ENCODE measurements at places on chromosomes 7 and 10.

DNA sequence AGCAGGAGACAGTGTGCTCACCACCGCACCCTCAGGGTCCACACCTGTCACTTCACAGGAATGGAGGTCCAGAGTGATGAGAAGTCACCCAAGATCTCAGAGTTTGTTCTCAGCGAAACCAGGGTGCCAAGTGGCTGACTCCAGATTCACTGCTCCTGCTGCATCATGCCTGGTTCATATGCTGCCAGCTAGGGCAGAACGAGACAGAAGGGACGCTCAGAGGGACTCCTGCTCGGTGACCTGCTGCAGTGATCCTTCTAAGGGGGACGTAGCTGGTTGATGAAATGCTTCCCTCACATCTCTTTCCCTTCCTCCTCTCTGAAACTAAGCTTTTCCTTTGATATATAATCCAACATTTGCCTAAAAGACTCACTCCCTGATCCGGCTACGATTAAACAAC lies 248.5 kb downstream of the SFMBT2 start:
- no peak for DNase-seq

GRCh38 chr10:31288962-31289361 lies 30.1 kb upstream of the ZEB1 start:
- no peak for DNase-seq

GRCh38 chr7:30038196-30038980 lies 10.2 kb downstream of the PLEKHA8 start:
- DNase-seq = no peak

DNA sequence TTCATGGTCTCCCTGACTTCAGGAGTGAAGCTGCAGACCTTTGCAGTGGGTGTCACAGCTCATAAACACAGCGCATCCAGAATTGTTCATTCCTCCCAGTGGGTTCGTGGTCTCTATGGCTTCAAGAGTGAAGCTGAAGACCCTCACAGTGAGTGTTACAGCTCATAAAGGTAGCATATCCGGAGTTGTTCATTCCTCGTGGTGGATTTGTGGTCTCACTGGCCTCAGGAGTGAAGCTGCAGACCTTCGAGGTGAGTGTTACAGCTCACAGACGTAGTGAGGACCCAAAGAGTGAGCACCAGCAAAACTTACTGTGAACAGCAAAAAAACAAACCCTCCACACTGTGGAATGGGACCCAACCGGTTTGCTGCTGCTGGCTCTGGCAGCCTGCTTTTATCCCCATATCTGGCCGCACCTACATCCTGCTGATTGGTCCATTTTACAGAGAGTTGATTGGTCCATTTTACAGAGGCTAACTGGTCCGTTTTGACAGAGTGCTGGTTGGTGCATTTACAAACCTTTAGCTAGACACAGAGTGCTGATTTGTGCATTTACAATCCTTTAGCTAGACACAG lies 308.8 kb downstream of the PTPRN2 start:
- DNase-seq = no peak

DNA sequence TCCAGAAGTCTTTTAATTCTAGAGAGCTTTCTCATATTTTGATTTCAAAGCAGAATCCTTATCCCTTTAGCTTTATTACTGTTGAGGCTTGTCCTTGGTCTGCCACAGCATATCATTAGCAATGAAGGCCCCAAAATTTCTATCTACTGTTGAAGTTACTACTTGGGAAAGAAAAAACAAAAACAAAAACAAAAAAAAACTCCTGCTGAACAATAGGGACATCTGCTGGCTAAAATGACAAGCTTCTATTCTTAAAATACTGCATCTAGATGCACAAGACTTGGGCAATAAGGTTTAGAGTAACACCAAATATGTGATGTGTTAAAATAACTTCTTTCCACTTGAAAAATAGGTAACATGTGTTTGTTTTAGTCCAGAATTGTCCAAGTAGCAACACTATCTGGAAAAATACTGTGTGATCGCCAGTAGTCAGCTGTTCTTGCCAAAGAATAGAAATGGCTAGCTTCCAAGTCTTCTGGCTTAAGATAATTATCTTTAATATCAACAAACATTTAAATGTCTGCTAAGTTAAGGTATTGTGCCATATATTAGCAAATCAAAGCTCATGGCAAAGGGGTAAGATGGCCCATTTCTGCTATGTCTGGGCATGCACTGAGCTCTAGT lies 3.8 kb upstream of the DMTF1 start:
- DNase-seq = no peak

DNA sequence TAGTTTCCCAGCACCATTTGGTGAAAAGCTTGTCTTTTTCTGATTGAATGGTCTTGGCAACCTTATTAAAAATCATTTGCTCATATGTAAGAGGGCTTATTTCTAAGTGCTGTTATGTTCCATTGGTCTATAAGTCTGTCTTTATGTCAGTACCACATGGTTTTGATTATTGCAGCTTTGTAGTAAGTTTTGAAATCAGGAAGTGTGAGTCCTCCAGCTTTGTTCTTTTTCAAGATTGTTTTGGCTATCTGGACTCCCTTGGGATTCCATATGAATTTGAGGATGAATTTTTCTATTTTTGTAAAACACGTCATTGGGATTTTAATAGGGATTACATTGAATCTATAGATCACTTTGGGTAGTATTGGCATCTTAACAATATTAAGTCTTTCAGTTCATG lies 5.4 kb downstream of the KIF11 start:
- DNase-seq = no peak

GRCh38 chr10:99859585-99859984 lies 77.1 kb downstream of the ABCC2 start:
- DNase-seq = no peak

DNA sequence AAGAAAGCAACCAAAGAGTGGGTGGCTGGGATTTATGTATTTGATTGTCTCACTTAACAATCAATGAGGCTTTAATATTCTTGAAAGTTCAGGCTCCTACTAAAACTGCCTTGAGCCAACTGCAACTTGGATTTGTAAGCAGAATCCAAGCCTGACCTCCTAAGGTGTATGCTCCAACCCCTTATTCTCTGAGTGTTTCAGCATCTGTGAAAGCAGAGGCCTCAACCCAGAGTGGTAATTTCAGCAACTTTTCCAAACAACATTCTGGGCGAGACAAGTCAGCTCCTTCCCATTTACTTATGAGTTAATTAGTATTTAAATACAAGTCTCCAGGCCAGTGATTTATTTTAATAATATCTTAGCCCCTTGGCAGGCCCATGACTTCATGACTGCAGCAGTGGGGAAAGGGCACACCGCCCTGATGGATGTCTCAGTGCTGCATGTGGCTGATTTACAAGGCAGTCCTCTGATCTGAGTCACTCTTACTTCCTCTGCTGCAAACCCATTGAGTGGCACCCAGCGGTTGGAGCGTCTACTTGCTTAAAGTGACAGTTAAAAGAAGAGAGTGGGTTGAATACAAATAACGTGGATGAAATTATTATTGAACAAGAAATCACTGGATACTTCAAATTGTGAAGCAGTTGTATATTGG lies 209.1 kb downstream of the TRIL start:
- DNase-seq = no peak

GRCh38 chr7:4561795-4562194 lies 120.3 kb upstream of the FOXK1 start:
- no peak for DNase-seq

GRCh38 chr7:1395211-1396070 lies 63.8 kb downstream of the MICALL2 start:
- DNase-seq = no peak

GRCh38 chr7:39252916-39253315 lies 275.2 kb downstream of the POU6F2 start:
- DNase-seq = no peak

DNA sequence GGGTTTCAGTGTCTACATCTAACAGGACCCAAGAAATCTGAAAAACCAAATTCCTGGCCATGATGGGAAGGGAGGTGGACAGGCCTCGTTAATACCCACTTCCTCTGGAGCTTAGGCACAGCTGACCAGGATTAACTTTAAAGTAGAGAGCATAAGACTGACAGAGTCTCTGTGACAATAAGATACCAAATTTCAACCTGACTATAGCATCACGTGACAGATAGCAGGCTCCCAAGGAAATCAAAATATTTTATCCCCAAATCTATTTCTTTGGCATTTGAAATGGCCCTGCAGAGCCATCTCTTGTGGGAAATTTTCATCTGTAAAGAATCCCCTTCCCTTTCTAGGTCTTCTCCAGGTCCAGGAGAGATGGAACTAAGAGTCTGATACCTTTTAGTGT lies 258.3 kb downstream of the TCERG1L start:
- no peak for DNase-seq

GRCh38 chr7:22787951-22788350 lies 34.7 kb downstream of the TOMM7 start:
- DNase-seq = no peak

- DNase-seq = no peak
Observed at GRCh38 chr7:41303709-41304108, 399.2 kb downstream of the INHBA start.

DNA sequence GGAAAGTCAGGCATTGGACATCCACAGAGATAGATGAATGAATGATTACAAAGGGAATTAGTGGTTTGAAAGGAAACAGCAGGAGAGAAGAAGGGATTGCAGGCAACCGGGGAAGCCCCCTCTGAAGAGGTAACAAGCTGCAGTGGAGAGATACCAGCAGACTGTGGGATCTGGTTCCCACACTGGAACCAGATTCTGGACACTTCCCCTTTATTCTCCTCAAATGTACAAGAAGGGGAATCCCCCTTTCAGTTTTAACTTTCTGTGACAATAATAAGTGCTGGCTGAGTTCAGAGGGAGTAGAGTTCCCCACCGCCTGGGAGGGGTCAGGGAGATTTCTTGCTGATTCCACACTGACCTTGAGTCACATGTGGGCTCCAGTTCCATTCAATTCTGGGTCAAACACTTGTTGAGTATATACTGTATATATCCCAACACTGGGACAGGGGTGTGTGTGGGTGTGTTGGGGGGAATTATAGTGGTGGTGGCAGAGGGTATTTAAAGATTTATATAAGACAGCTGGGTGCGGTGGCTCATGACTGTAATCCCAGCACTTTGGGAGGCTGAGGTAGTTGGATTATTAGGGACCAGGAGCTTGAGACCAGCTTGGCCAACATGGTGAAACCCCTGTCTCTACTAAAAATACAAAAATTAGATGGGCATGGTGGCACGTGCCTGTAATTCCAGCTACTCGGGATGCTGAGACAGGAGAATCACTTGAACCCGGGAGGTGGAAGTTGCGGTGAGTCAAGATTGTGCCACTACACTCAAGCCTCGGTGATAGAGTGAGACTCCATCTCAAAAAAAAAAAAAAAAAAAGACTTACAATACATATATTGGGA lies 16.5 kb upstream of the DDIT4 start:
- no peak for DNase-seq

GRCh38 chr10:35934642-35934995 lies 292.5 kb upstream of the FZD8 start:
- DNase-seq = no peak

- DNase-seq = no peak
Observed at GRCh38 chr10:61472090-61472674, 19.0 kb upstream of the TMEM26 start.

DNA sequence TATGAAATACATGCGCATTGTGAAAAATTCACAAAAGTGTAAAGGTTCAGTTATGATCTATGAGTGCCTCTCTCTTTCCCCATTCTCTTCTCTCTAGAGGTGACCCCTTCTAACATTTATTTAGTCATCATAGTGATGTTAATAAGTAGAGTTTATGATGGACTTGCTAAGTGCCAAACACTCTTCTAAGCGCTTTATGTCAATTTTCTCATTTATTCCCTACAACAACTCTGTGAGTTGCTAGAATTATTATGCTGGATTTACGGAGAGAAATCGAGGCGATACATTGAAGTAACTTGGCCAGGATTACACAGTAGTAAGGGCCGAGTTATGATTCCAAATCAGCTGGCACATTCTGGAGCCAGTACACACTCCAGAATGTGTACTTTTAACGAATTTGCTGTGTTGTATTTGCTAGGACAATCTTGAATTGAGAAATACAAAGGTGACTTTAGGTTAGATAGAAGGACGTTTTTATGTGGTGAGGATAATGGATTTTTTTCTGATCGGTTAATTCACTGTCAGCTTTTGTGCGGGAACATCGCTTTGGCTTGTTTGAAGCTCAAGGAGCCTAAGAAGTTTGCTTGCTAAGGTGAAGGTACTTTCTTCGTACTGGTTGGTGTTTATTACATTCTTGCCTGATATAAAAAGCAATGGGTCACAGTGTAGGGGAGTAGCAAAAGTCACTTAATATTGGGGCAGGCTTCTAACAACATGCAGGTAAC lies 1.4 kb downstream of the ATRNL1 start:
- DNase-seq = no peak

DNA sequence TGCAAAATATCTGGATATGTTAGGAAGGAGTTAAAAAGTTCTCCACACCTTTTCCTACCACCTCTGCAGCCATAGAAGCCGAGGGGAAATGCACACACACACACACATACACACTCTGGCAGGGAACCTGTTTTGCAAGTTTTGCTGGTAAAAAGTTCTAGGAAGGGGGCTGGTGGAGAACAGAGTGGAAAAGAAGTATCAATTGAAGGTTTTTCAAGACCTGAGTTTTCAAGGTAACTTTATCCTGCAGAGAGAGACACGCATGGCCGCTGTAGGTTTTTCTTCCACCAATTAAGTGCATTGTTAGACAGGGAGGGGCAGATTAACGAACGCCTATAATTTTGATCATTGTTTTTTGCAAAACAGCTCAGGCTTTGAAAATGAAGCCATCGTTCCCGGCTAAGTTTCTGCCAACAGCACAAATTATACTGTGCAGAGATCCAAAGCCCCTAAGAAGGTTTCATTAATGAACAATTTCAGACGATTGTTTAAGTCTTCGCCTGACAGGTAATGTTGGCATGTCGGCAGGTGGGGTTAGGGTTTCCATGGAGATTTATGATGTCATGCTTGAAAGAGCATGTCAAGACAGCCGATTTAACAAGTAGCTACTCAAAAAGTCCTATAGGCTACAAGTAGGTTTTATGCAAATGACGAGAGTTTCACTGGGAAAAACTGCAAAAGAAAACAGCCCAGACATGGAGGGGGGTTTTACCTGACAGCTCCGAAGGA lies 29.7 kb downstream of the KIAA1217 start:
- DNase-seq = no peak

- no peak for DNase-seq
Observed at GRCh38 chr7:112584290-112584689, 103.5 kb downstream of the LSMEM1 start.
